KBM-7 (cell line): ENCODE measurements at places on chromosomes 13 and 19.
A peak's percentile ranks its signal among the peaks of the same experiment; 100 is the strongest.

GRCh38 chr13:108225440-108225839 is 7.2 kb downstream of the ABHD13 start:
- DNase-seq, result peak; percentile 20

DNA sequence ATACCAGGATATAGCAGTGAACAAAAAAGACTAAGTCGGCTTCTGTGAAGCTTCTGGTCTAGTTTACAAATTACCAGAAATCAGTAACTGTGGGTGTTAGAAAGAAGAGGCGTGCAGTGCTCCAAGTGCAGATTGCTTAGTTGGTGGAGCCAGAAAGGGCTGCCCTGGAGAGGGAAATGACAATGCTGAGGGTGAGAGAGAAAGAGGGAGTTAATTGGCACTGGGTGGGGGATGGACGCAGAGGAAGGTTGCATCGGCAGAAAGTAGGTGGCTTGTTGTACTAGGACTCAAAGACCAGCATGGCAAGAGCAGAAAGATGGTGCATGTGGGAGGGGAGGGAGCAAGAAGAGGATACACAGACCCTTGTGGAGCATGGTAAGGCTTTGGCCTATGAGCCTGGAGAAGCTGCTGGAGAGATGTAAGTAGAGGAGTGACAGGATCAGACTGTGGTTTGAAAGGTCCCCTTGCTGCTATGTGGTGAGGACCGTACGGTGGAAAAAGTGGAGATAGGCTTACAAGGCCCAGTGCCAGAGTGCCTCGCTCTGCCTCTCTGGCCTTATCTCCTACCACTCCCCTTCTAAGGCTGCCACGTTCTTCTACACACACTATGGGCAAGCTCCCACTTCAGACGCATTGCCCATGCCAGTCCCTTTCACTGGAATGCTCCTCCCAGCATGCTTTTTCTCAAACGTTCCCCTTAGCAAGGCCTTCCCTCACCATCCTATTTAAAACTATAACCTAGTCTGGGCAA is 13.5 kb downstream of the SMG9 start:
- no peak for DNase-seq

DNA sequence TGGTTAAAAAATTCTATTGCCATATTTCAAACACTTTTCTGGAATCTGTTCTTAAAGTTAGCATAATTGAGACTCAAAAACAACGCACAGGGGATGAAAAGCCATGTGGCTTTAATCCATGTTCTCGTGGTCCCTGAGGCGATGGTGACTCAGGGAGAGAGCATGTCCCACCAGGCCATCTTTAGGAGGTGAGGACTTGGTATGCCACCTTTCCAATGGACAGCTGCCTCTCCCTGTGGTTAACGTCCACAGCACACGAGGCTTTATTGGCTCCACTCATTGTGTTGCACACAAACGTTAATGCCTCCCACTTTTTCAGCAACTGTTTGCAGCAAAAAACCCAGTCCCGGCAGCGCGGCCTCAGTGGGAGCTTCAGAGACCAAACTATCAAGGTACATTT is 51.4 kb downstream of the EFNB2 start:
- no peak for DNase-seq

DNA sequence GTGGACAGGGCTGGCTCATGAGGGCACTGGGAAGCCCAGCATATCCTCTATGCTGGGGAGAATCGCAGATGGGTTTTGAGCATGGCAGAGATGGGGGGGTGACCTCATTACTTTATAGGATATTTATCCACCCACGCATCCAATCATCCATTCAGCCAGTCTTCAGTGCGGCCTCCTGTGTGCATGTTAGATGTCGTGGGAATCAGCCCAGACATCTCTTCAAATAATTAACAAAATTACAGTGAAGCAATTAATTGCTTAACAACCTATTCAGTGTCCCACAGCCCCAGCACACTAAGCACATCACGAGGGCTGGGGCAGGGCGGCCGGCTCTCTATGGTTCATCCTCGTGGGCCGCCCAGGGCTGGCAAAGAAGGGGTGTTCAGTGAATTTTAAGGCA is 21.6 kb downstream of the LIG1 start:
- DNase-seq, result no peak

- peak; percentile 45 for DNase-seq
Observed at GRCh38 chr13:110616103-110617101, 1.1 kb downstream of the NAXD start.

DNA sequence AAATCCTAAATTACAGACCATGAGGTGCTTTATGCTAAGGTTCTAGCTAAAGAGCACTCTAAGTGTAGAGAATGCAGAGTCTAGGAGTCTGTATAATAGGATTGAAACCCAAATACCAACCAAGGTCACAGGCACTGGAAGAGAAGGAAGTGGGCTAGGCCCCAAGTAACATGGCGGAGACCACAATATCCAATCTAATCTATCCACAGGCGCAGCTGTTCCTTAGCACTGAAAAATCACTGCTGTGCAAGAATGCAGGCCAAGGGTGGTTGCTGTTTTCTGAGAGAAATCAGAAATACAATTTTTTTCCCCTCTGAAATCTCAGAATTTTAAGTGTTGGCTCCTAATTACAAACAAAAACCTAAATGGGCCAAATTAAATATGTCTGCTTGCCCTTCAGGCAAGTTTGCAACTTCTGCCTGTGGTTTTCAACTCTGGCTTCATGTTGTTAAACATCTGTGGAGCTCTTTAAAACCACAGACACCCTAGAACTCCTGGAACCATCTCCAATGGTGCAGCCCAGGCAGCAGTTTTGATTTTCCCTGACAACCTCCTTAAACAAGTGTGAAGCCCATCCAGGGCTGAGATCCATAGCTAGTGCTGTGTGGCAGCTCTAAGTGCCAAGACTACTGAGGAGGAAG is 6.1 kb downstream of the RANBP3 start:
- DNase-seq, result no peak

DNA sequence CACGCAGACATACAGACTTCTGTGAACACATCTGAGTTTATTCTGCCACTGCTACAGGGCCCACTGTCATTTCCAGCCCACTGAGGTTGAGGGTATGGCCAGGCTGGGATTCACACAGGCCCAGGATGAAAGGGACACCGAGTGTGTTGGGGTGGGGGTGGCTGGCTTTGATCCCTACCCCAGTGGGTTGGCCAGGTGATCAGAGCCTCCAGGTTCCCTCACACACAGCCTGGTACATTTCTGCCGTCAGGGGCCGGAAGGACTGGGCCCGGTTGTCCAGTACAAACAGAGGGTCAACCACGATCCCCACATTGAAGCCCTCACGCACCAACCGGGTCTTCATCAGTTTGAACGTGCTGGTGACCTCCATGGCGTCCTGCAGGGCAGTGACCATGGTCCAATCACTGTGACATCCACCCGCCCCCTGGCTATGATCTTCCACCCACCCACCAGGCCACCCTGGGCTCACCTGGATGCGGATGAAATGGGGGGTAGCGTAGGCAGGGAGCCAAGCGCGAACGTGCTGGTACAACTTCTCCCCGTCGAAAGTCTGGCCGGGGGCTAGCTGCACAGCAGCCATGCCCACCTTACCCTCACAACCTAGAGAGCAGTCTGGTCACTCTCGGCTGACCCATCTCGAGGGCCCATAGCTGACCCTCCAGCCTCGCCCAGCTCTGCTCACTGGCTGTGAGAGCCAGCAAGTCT is 13.3 kb downstream of the SLC27A5 start:
- DNase-seq, result no peak

DNA sequence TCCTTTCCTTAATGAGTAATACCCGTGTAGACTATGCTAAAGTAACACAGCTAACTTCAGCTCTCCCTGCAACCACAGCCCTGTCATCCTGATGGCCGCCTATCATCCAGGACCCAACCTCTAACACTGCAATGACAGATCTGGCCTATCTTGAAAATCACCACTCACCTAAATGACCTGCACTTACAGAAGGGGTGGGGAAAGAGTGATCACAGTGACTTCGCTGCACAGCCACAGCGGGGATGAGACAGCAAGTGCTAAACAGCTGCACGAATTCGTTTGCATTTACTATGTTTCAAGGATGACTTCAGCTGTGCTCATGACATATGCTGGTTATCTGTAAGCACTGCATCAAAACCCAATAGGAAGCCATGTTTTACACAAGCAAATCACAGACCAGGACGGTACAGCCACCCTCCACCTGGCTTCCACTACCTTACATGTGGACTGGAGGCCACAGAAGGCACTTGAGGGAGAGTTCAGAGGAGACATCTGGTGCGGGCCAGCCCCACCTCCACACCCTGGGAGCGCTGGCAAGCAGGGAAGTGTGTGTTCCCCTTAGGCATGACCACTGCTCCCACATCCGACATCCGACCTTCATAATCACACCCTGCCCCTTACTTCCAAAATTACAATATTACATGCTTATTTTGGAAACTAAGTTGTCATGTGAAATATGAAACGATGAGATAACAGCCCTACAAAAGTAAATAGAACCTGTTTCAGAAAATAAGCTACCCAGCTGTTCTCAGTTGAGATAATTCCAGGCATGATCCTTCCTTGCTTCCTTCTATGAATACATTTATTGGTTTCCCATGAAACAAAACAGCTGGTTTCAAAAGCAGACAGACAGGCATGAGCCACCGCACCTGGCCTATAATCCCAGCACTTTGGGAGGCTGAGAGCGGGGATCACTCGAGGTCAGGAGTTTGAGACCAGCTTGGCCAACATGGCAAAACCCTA is 95.7 kb downstream of the STK24 start:
- DNase-seq, result no peak

DNA sequence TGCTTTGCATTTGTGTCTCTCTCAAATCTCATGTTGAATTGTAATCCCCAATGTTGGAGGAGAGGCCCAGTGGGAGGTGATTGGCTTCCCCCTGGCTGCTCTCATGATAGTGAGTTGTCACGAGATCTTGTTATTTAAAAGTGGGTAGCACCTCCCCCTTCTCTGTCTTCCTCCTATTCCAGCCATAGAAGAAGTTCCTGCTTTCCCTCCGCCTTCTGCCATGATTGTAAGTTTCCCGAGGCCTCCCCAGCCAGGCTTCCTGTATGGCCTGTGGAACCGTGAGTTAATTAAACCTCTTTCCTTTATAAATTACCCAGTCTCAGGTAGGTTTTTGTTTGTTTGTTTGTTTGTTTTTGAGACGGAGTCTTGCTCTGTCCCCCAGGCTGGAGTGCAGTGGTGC is 3.8 kb downstream of the LILRA4 start:
- DNase-seq, result peak; percentile 79

DNA sequence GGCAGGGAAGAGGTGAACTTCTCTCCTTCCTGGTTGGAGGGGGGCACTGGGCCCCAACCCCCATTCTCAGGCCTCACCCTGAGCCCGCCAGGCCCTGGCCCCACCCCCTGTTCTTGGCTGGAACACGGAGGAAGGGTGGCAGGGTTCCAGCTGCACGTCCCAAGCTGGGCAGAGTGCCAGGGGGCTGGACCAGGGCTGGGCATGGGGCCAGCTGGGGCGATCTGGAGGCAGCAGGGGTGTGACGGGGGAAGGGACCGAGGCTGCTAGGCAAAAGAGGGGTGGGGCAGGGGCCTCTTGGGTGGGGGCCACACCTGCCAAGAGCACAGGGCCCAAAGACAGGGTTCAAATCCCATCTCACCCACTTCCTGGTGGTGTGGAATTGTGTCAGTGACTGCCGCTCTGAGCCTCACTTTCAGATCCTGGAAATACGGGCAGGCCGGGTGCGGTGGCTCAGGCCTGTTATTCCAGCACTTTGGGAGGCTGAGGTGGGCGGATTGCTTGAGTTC is 2.2 kb downstream of the HIF3A start:
- peak; percentile 73 for DNase-seq

DNA sequence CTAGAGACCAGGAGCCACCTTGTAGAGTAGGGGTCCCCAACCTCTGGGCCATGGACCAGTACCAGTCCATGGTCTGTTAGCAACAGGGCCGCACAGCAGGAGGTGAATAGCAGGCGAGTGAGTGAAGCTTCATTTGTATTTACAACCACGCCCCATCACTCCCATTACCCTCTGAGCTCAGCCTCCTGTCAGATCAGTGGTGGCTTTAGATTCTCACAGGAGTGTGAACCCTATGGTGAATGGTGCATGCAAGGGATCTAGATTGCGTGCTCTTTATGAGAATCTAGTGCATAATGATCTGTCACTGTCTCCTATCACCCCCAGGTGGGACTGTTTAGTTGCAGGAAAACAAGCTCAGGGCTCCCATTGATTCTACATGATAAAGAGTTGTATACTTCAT is 303.6 kb downstream of the KCNRG start:
- no peak for DNase-seq

DNA sequence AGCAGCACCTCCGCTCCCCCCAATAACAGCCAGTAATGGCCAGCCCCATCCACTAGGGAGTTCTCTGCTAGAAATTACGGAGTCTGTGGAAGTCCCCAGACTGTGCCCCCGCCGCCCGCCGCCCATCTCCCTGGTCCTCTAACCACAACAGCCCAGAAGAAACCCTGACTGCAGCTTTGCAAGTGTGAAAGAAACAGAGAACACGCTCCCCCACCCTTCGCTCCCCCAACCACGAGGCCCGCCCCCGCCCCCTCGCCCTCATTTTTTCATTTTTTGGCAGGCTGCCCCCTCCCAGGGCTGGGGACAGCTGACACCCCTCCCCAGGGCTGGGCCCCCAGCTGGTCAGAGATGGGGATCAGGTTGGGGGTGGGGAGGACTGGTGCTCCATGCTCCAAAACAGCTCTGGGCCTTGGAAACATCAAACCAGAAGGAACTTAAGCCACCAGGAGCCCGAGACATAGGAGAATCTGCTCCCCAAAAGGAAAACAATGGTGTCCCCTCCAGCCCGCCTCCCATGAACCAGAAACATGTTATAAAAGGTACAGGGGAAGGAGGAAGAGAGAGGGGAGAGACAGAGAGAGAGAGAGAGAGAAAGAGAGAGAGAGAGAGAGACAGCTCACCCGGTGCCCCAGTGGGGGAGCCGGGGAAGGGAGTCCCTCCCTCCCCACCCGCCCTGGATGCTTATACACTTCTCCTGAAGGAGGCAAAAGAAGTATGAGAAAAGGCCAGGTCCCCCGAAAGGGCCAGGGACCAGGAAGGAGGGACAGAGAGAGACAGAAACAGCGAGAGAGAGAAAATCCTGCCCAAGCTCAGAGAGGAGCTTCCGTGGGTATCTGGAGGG is 29.8 kb upstream of the ASF1B start:
- no peak for DNase-seq

GRCh38 chr13:82713687-82714405 is 1168.4 kb downstream of the SLITRK1 start:
- DNase-seq, result no peak

DNA sequence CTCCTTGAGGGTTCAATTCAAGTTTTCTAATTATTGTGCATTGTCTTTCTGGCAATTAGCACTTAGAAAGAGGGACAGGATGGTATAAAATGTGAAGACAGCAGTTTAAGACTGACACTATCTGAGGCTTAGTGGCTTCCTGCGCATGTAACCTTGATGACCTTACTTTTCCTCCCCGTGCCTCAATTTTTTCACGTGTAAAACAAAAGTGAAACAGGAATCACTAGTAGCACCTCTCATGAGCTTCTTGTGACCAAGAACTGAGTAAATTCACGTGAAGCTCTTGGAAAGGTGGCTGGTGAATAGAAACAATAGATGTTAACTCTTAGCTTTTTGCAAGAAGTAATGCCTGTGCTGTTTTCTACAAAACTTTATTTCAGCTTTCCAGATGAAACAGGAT is 233.9 kb downstream of the LMO7 start:
- no peak for DNase-seq

- DNase-seq, result no peak
Observed at GRCh38 chr13:51331354-51331861, 8.1 kb upstream of the SERPINE3 start.

GRCh38 chr13:79870123-79870522 is 389.2 kb downstream of the NDFIP2 start:
- DNase-seq, result no peak
